Cerebellar cortex (tissue), 1 donor: ENCODE measurements at places on chromosomes 11 and 22.
A peak's percentile ranks its signal among the peaks of the same experiment; 100 is the strongest.

DNA sequence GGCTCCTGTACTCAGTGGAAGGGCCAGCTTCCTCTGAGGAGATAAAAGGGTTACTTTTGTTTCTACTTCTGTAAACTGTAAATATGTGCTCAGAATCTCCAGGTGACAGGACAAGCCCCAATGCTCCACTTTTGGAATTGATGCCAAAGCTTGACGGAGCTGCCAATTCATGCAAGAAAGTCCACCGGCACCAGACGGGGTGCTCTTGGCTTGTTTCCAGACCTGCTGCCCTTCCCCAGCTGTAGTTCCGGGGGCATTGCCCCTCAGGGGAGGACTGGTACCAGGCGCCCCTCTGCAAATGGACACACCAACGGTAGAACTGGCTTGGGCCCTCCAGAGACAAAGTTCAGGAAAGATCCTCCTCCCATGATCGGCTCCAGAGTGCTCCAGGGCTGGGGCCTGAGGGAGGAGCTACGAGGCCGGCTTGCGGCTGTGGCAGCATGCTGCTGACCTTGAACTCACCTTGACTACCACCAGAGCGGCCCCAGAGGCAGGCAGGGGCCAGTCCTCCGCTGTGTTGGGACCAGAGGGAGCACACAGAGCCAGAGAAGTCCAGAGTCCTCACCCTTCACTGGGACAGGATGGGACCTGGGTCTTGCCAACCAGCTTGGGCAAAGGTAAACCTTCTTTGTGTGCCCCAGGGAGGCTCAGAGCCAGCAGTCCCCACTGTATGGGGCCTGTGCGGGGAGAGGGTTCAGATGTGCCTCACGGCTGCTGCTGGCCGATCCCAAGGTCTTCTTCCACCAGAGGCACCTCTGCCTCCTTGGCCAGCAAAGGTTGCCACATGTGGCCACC is 17.8 kb upstream of the OAF start:
- DNase-seq = no peak

GRCh38 chr11:116697011-116697410 is 75.8 kb downstream of the BUD13 start:
- no peak for DNase-seq

- DNase-seq = no peak
Observed at GRCh38 chr11:34508524-34508923, 5.1 kb downstream of the ELF5 start.

DNA sequence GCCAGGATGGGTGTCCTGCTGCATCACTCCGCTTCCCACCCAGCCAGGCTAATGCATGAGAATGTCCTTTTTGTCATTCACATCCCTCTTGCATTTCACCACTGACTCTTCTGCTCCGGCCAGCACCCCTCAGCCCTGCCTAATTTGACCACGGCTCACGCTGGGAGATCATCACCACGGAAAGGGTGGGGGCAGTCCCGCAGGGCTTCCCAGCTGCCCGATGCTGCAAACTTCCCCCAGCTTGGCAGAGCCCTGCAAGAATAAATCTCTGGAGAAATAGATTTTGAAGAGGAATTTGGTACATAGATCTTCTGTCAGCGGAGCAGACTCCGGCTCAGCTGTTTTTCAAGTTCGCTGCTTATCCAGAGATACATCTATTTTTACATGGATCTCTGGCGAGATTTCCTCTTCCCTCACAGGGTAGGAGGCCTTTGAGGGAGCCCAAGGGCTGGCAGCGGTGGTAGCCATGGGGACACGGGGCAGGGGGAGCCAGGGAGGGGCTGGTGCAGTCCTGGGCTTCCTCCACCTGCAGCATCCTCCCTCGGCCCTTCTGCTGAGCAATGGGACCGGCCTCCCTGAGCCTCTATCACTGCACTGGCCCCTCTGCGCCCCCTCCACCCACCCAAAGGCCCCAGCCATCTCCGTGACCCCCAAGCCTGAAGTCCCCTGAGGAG is 62.6 kb downstream of the BUD13 start:
- no peak for DNase-seq

DNA sequence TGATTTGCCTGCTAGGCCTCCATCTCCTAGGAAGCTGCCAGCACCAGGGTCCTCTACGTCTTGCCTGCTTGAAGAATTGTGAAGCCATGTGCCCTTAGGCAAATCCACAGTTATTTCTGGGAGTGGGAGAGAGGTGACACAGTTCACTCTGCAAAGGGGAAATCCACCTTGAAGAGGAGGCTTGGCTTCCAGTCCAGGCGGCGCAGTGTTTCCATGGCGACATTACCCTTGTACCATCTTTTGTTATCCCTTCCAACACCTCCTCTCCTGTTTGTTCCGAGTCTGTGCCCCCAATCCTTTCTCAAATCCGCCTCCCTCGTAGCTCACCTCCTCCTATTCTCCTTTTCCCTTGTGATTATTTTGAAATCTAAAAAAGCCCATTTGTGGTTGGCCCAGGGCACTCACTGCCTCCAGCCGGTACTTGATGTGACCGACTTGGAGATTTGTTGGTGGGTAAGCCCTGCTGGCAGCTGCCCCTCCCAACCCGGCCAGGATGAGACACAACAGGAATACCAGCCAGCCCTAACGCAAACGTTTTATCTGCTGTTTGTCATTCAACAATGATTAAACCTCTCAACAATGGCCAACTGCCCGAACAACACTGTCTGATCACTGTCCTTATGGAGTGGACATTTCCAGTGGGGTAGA is 18.4 kb downstream of the SYT13 start:
- DNase-seq = peak; percentile 21

- peak; percentile 62 for DNase-seq
Observed at GRCh38 chr22:28594797-28595462, 84.7 kb downstream of the TTC28 start.

DNA sequence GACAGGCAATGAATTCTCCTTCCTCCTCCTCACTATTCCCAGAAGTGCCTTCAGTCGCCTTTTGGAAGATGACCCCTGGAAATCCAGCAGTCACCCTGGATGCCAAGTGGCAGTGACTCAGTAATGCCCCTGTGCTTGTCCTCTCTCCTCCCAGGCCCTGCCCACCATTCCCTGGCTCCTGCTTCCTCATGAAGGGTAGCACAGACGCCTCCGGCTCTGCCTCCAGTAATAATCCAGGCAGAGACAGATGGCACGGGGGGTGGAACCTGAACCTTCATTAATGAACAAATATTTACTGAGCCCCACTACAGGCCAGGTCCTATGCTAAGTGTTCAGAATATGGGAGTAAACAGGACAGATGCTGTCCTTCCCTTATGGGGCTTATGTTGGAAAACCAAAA is 23.2 kb downstream of the SYT13 start:
- peak; percentile 25 for DNase-seq

DNA sequence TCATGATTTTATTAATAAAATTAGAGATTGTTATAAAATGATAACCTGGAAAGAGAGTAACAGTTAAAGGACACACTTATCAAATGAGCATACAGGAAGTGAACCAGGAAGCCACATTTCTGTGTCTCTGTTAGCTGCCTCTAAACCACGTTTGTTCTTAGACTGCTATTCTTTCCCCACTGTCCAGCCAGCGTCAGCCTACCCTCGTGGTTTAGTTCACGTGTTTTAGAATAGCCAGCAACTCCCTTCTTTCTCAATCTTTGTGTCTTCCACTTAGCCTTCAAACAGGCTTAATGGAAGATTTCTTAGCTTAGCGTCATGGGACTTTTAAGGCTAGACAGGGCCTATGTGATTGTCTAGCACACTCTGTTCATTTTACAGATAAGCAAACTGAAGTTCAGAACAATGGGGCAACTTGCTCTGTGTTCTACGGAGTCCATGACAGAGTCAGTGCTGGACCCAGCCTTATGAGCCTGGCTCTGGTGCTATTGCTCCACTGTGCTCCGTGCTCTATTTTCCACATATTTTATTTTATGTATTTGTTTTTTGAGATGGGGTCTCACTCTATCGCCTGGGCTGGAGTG is 27.2 kb downstream of the GRAMD1B start:
- no peak for DNase-seq

- peak; percentile 33 for DNase-seq
Observed at GRCh38 chr22:35352214-35353111, 28.4 kb upstream of the HMOX1 start.

DNA sequence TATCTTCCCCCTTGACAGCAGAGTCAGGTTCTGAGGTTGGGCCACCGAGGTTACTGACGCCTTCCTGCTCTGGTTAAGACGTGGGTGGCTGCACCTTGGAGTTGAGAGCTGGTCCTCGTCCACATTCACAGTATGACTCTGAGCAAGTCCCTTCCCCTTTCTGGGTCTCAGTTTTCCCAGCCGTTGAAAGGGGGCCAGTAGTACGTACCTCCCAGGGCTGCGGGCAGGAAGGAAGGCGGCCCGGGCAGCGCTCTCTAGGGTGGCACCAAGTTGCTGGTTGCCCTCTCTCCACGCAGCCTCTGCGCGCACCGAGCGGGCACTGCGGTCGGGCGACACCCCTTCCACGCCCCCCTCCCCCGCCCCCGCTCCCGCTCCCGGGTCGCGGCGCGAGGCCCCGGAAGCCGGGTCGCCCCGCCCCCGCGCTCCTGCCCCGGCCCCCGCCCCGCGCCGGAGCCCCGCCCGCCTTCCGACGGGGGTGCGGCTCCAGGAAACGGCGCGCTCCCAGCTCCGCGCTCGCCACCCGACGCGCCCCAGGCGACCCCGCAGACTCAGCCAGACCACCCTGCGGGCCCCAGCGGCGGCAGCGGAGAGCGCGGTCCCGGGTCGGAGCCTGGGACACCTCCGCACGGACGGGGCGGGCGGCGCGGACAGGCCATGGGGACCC is at the start of gene EHBP1L1:
TSS of gene EHBP1L1 (plus strand) at position 486 of the 664 bp plus-strand sequence. CDS start 250 bp downstream, outside the sequence.
- DNase-seq = no peak

DNA sequence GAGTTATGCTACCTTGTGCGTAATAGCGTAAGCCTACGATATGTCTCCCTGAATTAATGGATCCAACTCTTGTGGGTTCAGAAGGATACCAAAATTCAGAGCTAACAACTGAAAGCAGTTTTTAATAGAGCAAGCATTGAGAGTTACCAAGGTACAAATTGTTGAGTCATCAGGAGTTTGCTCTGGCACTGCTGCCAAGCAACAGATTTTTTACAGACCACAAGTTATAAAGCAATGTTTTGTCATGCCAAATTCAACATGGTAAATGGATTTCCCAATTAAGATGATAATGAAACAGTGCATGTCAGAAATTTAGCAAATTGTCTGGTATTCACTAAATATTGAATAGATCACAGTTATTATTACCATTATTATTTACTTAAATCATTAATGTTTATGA is 295.6 kb downstream of the NELL1 start:
- DNase-seq = no peak

DNA sequence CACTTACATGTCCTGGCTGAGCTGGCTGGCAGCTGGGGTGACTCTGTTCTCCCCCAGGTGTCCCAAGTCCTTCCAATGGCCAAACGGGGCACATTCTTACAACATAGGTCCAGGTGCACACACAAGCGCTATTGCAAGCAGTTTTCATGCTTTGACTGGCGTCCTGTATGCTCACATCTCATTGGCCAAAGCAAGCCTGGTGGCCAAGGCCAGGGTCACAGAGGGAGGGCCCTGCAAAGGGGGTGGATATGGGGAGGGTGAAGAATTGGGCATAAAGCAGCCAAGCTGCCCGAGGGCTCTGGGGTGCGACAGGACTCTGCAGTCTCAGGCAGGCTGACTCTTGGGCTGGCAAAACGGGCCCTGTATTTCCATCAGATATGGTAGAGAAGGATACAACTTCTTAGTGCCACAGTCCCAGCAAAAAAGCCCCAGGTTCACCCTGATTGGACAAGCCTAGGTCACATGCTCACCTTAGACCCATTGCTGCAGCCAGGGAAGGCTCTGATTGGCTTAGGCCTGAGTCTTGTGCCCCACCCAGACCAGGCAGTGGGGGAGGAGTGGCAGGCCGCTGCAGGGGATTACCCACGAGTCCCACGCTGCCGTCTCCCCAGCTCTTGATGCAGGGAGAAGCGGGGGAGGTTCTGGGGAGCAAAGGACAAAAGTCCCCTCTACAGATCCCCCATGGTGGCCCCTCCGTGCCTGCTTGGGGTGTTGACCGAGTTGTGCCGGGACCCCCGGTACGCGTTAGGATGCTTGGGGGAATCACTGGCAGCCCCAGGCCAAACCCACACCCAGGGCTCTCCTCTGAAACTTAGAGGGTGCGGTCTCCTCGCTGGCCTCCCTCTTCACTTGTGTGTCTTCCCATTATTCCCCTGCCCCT is 110.8 kb downstream of the ARHGAP8 start:
- DNase-seq = no peak

GRCh38 chr11:65428578-65429067 is 6.0 kb downstream of the NEAT1 start:
- no peak for DNase-seq

DNA sequence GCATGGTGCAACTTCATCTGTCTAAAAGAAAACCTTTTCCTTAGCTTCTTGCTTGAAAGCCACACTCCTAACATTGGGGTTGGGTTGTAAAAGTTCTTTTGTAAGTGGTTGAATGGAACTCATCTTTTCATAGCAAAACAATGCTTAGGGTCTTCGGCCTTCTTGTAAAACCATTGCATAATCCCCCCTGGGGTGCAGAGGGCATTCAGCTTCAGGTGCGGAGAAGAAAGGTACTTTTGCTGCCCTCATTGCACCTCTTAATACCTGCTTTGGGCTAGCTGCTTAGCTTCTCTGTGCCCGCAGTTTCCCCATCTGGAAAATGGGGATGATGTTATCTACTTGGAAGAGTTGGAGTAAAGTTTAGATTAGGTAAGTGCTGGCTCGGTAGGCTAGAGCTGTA is 10.1 kb downstream of the TEAD1 start:
- no peak for DNase-seq

- DNase-seq = no peak
Observed at GRCh38 chr22:43540529-43540923, 128.7 kb downstream of the MPPED1 start.

DNA sequence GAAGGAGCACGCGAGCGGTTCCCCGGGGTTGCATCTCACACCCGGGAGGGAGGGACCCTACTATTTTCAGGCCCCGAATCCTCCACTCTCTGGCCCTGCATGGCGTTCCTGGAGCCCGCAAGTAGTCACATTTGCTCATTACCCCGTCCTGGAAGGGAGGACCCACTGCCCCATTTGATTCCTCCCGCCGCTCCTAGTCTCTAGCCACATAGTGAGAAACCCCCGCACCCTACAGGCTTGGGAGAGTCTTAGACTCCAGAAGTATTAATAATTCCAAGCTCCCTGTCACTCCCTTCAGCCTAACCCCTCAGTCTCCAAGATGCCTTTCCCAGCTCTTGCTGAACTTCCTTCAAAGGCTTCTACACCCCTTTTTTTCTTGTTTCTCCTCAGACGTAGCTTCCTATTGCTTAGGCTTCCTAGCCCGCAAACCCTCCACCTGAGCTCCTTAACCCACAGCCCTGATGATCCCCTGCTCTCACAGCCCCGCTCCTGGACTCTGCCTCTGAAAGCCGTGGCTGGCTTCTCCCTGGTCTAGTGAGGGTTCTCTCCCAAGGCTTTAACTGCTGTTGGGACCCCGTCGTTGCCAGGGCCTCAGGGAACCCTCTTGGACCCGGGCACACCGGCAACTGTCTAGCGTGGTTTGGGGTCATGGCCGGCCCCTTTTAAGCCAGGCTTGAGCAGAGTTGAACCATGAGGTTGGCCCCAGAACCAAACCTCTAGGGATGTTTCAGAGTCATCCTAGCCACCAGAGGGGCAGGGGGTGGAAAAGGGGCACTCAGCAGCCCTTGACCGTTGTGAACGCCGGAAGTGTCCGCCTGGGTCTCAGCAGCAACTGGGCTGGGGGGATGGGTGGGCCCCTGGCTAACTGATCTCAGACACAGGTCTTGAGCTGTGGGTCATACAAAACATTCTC is 862 bp downstream of the GGA1 start:
- DNase-seq = no peak
